Activated naive CD4-positive, alpha-beta T cell treated with anti-CD3 and anti-CD28 coated beads, Interleukin-2, amount 50 U/mL, for 72 hours (primary cell): ENCODE measurements at places on chromosomes 2 and 18.

DNA sequence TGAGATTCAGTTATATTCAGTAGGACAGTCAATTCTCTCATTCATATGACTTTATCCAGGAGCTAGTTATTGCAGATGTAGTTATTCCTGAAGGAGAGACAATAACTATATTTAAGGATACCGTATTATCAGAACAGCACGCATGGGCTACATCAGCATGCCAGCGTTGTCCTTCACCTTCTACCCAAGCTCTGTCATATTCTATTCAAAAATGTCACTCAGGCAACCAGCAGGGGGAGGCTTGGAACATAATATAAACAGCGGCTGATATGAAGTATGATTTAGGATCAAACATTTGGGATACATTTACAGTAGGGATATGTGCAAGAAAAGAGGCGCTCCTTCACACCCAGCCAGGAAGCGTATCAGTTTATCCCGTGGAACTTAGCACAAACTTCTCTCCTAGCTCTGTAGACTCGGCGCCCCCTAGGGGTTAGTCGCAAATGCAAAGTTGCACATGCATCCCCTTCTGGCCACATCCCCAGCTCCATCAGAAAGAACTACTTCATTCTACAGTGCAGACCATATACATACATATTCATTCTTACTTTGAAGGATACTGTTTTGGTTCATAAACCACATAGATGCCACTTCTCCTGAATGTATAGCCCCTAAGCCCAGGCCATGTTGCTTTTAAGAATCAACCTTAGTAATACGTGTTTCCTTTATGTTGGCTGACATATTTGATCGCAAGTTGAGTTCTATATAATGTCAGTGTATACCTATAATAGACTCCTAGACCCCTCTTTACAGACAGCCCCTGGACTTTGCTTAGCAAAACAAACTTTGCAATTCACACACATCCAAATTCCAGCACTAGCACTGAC lies 759.4 kb downstream of the ADCYAP1 start:
- no peak for DNase-seq

- no peak for DNase-seq
These were observed 114.1 kb downstream of the ZNF516 start for GRCh38 chr18:76380791-76381405.

DNA sequence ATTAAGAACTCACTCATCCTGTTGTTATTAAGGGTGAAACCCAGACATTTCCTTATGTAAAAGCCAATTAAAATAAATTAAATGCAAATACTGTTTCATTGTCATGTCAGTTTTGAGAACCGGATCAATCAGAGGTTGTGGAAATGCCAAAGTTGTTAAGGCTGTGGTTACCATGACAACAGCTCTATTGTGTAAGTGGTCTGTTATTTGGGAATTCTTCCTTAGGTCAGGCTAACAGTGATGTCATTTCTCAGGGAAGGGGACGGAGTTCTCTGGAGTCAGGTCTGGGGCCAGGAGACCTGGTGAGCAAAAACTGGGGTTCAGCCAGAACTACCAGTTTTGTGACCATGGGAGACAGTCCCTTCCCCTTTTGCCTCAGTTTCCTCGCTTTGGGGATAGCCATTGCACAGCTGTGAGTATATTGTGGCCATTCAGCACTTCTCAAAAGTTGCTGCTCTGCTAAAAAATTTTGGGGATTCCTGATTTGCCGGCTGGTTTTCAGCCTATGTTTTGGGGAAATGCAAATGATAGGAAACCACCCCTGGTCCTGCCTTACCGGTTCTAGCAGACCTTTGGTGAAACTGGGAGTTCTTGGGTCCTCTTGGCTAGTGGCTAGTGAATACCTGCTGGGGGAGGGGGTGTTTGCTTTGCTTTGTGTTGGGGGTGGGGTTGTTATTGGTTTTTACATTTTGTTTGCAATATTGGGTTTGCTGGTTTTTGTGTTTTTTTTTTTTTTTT lies 21.6 kb downstream of the HPCAL1 start:
- DNase-seq: no peak

- no peak for DNase-seq
These were observed 654 bp upstream of the ASB1 start for GRCh38 chr2:238425979-238426567.

DNA sequence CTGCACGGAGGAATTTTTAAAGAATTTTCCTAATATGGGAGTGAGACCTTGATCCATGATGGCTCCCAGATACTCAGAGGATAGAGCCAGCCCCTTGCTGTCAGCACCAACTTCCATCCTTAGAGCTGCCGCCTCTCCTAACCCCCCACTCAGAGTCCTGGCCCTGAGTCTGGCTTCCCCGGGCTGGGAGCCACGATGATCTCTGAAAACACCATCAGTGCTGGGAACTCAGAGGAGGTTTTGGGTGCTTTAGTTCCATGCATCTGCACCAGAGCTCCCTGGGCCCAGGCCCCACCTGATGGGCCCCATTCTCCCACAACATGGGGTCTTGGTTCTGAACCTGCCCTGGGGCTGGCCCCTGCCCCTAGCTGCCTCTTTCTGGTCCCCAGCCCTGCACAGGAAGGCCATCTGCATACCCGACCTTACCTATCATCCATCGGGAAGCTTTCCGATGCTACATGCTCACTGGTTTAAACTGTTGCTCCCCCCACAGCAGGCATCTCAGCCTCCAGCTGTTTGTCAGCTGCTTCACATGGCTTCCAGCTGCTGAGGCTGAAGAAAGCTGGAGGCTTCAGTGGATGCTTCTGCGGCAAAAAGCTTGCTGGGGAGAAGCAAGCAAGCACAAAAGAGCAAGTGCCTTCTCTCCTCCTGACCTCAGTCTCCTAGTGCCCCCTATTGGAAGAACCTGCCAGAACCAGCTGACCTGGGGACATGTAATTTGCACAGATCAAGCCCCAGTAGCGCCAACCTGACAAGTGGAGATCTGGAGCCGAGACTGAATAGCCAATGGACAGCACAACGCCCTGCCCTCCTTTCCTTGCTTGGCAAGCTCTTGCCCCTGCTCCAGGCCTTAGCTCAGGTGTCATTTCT lies 24.2 kb upstream of the RHOB start:
- DNase-seq: peak; percentile 23

DNA sequence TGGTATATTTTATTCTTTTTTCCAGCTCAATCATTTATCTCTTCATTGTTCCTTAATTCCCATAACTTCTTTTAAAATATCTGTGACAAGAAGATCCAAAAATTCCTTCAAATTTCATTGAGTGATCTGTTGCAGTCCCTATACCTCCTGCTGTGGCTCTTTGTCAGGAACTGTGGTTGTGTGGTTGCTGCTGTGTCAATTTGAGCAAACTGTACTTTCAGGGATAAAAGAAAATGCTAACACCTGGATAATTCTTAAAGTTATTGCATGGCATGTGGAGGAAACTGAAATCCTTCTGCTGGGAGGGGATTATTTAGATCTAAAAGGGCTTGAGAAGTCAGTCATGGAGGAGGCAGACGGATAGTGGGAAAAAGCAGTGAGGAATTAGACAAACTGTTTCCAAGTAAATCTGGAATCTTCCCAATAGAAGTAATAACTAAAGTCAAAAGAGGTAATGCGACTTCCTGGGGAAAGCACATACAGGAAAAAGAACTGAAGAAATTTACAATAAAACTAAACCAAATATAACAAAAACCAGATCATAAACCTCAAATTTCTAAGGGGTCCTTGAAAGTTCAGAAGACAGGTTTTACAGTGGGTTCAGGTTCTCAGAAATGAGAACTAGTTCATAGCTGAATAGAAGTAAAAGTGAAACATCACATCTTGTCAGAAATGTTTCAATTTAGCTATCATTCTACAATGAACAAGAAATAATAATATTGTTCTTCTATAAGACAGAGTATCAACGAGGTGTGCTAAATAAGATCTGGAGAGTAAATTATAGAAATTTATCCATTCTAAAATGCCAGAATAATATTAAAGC lies 33.5 kb upstream of the CD226 start:
- DNase-seq: no peak

- DNase-seq: no peak
These were observed 116.2 kb upstream of the STPG4 start for GRCh38 chr2:47271054-47272000.

- no peak for DNase-seq
These were observed 91.6 kb downstream of the EHBP1 start for GRCh38 chr2:62797107-62797506.

DNA sequence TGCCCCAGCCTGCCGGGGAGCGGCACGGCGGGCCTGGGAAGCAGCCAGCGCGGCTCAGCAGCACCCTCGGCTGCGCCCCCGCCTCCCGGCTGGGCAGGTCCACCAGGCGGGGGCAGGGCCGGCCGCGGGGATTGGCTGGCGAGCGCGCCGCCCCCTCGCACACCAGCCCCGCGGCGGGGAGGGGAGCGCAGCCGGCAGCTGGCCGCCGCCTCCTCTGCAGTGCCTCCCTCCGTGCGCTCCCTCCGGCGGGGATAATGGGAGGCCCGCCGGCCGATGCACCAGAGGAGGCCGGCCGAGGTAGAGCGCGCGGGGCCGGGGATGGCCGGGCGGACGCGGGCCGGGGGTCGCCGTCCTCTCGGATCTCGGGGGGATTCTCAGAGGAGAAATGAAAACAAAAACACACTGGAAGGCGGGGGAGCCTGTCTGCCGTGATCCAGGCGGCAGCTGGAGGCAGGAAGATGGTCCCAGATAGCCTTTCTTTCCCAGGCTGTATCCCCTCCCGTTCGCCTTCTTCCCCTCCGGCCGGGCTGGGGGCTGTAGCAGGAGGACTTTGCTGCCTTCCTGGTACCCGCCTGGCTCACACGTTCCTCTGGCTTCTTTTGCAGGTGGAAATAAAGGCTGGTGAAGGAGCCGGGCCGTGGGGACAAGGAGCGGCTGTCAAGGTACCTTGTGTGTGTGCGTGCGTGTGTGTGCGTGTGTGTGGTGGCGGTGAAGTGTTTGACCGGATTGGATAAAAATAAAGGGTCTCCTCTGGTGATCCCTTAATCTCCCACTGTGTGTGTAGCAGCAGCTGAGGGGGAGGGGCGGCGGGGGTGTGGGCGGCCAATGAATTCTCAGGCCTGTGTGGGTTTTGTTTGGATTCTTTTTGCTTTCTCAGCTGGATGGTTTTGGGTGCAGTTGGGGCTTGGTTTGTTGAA lies 18.1 kb downstream of the TET3 start:
- DNase-seq: peak; percentile 85

- DNase-seq: no peak
These were observed 13.8 kb upstream of the FZD7 start for GRCh38 chr2:202019689-202020450.

DNA sequence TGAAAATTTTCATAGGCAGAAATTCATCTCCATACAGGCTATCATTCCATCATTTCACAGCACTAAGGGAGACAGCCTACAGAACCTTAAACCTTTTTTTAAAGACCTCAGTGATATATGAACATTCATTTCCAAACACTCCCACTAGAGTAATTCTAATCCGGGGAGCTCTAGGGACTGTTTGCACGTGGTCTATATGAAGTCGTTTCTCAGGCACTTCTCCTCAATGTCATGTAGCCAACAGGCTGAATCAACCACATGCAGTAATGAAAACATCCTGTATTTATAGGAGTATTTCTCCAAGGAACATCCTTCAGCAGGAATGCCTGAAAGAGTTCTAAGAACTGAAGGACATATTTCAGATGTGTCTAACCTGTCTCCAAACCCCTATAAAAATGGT lies 97.3 kb upstream of the CREB1 start:
- no peak for DNase-seq

DNA sequence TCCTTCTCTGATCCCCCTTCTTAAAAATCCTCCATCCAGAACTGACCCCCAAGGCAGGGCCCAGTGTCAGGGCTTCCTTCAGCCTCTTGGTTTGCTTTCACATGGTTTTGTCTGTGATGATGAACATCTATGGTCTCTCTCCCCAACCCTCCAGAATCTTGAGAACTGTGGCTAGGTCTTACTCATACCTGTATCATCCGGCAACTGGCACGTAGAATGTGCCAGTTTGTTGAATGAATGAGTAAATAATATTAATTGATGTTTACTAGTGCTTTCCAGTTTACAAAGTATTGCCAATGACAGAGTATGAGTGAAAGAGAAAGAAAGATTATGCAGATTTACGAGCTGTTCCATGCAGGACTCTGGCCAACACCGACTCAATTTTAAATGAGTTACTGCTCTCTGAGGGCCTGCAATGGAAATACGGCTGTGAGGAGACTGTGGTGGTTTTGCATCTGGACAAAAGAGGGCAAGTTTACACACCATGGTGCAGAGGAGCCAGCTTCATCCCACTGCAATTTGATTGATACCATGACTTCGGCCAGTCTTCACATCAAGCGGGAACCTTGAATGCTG lies 29.9 kb upstream of the TRIB2 start:
- no peak for DNase-seq

GRCh38 chr2:36413218-36413617 lies 57.6 kb downstream of the CRIM1 start:
- DNase-seq: no peak

- DNase-seq: no peak
These were observed 69.6 kb upstream of the DSEL start for GRCh38 chr18:67586101-67586500.

- no peak for DNase-seq
These were observed 45.1 kb upstream of the TBR1 start for GRCh38 chr2:161370981-161371380.

DNA sequence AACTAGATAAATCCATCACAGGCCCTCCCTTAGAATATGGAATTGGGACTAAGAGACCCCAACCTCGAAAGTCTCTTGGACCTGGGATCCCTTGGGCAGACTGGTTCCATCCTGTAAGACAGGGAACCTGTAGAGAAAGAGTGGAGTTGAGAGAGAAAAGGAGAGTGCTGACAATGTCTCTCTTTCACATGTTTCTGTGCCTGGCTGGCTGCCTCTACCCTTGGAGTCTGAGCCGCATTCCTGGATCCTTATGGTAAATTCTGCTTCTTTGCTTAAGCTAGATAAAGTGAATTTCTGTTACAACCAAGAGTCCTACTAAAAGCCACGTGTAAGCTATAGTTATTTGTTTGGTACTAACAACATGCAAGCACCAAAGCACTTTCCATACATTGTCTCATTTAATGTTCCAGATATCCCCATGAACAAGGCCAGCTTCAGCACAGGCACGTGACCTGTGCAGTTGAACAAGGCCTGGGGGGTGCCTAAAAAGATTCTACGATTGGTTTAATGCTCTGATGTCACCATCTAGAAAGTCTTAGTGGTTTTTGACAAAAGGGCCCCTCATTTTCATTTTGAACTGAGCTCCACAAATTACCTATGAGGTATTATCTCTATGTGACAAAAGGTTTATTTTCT lies 2.1 kb upstream of the PUM2 start:
- DNase-seq: no peak

GRCh38 chr2:28168376-28168775 lies 224.3 kb upstream of the FOSL2 start:
- DNase-seq: no peak

GRCh38 chr18:1047406-1047805 lies 142.7 kb downstream of the ADCYAP1 start:
- no peak for DNase-seq

- DNase-seq: no peak
These were observed 47.4 kb downstream of the ARHGAP15 start for GRCh38 chr2:143176606-143177005.

DNA sequence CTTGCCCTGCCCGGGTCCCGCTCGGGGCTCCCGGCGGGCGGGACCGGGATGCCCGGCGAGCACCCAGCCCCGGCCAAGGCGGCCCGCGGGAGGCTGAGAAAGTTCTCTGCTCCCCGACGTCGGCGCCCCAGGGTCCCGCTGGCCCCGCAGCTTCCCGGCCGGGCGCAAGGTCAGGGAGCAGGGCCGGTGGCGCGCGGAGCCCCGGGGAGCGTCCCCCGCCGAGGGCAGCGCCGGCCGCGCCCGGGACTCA lies 331 bp downstream of the SERPINE2 start:
- DNase-seq: peak; percentile 61
